ENCODE measurements at places on chromosomes 6 and 20. TPM values are rescaled to one million over a fixed set of nuclear protein-coding genes. Genes with fewer than 3 reads are reported as not detected.

GRCh38 chr20:38825901-38826625 lies 20.6 kb downstream of the PPP1R16B start:
- H3K27me3 ChIP-seq = no peaks in the 10 kb centered on the region
- peak overlapping the region; percentile 58 for H3K27ac ChIP-seq
- no peak for DNase-seq

The KCNQ5 gene
- 13.7 TPM for total RNA-seq

GRCh38 chr20:3168079-3168828 lies 5.1 kb downstream of the LZTS3 start:
- no peak for DNase-seq
- no peaks in the 10 kb centered on the region for H3K36me3 ChIP-seq
- H3K4me1 ChIP-seq = peaks cover 3% of the 10 kb centered on the region
- no peak overlapping the region for H3K27ac ChIP-seq
- peaks cover 42% of the 10 kb centered on the region for H3K27me3 ChIP-seq

DNA sequence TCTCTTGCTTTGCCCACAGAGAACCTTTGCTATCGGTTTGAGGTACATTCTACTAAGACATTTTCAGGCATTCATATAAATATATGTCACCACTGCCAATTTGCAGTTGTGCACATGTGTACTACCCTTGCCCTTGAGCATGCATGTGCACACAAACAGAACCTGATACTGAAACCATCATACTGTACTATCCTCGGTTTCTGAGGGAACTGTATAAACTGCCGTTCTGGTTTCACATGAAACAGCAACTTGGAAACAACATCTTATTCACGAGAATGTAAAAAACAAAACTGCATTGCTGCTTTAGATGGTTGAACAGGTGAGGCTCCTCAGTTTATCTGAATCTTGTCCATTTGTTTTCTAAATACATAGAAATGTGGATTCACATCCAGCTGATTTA lies 151.2 kb upstream of the TMEM170B start:
- peak overlapping the region; percentile 65 for H3K27ac ChIP-seq
- peaks cover 38% of the 10 kb centered on the region for H3K4me1 ChIP-seq
- DNase-seq = peak; percentile 72
- peaks cover 1% of the 10 kb centered on the region for H3K27me3 ChIP-seq
- H3K4me3 ChIP-seq = peak overlapping the region; percentile 51

The PRICKLE4 gene
- not detected for total RNA-seq

- peaks cover 13% of the 10 kb centered on the region for H3K36me3 ChIP-seq
- peak overlapping the region; percentile 47 for H3K27ac ChIP-seq
- no peak for DNase-seq
Observed at GRCh38 chr6:36929152-36929551, 25.4 kb upstream of the PI16 start.

The MUC22 gene
- not detected for total RNA-seq
